Activated CD4-positive, alpha-beta T cell treated with anti-CD3 and anti-CD28 coated beads for 36 hours (primary cell): ENCODE measurements at places on chromosomes 1 and 21. TPM values are rescaled to one million over a fixed set of nuclear protein-coding genes. Genes with fewer than 3 reads are reported as not detected.

GRCh38 chr1:218679988-218680748, 335.0 kb downstream of the TGFB2 start:
- no peak overlapping the region for H3K4me3 ChIP-seq
- DNase-seq = no peak
- H3K27me3 ChIP-seq = no peaks in the 10 kb centered on the region
- no peak overlapping the region for H3K27ac ChIP-seq

DNA sequence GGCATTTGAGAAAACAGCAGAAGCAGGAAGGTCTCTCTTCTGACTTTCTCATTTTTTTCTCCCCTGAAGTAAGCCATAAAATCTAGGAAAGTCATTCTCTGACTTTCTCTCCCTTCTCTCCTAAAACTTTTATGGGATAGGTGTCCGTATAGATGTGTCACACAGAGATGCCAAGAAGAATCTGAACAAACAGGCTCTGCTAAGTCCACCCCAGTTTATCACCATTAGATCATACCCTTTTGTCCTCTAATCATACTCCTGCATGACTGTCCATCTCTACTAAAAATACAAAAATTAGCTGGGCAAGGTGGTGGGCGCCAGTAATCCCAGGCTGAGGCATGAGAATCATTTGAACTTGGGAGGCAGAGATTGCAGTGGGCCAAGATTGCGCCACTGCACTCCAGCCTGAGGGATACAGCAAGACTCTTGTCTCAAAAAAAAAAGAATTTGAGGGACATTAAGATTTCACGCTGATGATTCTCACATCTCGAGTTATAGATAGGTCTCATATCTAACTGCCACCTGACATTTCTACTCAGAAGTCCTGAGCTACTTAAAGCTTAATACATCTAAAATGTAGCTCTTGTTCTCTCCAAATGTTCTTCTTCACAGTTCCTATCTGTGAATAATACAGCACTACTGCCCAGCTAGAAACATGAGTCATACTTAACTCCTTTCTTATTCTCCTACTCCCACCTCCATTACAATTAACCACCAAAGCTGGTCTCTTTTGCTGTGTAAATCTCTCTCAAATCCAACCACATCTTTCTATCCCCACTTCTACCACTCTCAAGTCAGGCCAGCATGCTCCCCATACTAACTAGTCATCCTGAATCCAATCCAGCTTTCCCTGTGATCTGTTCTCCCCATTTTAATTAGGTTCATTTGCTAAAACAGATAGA, 47.7 kb downstream of the ZNF644 start:
- no peak for DNase-seq
- H3K4me3 ChIP-seq = no peak overlapping the region
- peaks cover 42% of the 10 kb centered on the region for H3K36me3 ChIP-seq

GRCh38 chr1:7680207-7680954, 90.7 kb upstream of the VAMP3 start:
- H3K4me1 ChIP-seq = no peaks in the 10 kb centered on the region
- H3K27me3 ChIP-seq = no peaks in the 10 kb centered on the region
- no peak overlapping the region for H3K27ac ChIP-seq
- H3K36me3 ChIP-seq = no peaks in the 10 kb centered on the region
- H3K4me3 ChIP-seq = peak overlapping the region; percentile 62
- DNase-seq = peak; percentile 59

DNA sequence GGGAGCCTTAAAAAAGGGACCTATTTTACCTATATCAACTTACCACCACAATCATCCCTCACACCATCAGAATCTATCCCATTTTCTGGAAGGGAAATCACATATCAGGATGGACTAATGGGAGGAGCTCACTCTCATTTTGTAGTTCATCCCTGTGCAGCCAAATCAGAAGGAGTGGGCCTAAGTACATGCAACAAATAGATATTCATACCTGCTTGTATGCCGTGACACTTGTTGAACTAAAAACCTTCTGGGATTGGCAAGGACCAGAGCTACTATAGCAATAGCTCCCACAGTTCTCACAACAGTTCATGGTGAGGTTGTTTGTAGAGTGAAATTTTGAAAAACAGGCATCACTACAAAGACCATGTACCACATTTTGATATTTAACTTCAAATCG, 17.3 kb downstream of the ZMYM6 start:
- H3K36me3 ChIP-seq = peaks cover 25% of the 10 kb centered on the region
- DNase-seq = no peak
- H3K27ac ChIP-seq = no peak overlapping the region
- H3K27me3 ChIP-seq = no peaks in the 10 kb centered on the region
- H3K4me1 ChIP-seq = no peaks in the 10 kb centered on the region
- no peak overlapping the region for H3K4me3 ChIP-seq

DNA sequence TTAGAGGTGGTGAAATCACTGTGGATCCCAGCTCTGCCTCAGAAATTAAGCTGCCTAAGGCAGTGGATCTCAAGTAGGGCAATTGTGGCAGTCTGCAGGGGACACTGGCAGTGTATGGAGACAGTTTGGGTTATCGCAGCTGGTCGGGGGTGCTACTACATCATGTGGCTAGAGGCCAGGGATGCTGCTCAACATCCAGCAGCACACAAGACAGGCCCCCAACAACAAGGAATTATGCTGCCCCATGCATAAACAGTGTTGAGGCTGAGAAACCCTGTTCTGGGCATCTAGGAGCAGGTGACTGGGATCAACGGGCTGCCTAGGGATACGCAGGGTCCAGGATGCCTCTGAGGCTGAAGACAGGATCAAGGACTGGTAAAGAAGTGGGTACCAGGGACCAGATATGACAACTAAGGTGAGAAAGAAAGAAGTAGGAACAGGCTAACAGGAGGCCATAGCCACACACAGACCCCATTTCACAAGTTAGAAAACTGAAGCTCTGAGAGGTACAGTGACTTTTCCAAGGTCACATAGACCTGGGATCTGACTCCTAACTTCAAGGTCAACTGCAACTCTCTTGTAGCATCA, 8.7 kb downstream of the BATF3 start:
- peaks cover 54% of the 10 kb centered on the region for H3K36me3 ChIP-seq
- H3K27ac ChIP-seq = no peak overlapping the region
- no peak for DNase-seq
- H3K27me3 ChIP-seq = no peaks in the 10 kb centered on the region

Gene ZNF683
- total RNA-seq = not detected
